A172 (cell line): ENCODE measurements at places on chromosomes 2 and 18. TPM values are rescaled to one million over a fixed set of nuclear protein-coding genes. Genes with fewer than 3 reads are reported as not detected.

The DNAJC27 gene
- 3.2 and 3.8 TPM in 2 replicates for total RNA-seq

The PDCD1 gene
- 0.10 TPM in 1 of 2 replicates, not detected in the other for total RNA-seq

The CD8A gene
- total RNA-seq: not detected in 2 replicates

The GAD1 gene
- total RNA-seq: 9.9 and 15.2 TPM in 2 replicates

The SLC16A14 gene
- total RNA-seq: not detected in 2 replicates

The RGPD4 gene
- not detected in 2 replicates for total RNA-seq

The AQP12A gene
- not detected in 2 replicates for total RNA-seq
